ENCODE measurements at places on chromosomes 3 and 15. TPM values are rescaled to one million over a fixed set of nuclear protein-coding genes. Genes with fewer than 3 reads are reported as not detected.

DNA sequence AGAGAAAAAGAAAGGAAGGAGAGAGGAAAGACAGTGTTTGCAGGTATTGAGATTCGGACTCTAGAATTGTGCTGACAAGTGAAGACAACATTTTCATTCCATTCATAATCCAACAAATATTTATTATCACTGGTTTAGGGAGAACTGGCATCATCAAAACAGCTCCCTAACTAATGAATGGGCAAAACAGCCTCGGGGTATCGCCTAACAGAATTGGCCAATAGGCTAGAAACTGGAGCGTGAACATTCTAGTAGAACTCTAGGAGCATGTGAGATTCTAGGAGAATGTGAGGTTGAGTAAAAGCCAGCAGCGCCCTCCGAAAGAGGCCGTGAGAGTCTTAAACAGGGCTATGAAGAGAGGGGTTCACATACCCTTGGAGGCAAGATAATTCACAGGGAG is 221.8 kb upstream of the WNT5A start:
- DNase-seq: no peak

DNA sequence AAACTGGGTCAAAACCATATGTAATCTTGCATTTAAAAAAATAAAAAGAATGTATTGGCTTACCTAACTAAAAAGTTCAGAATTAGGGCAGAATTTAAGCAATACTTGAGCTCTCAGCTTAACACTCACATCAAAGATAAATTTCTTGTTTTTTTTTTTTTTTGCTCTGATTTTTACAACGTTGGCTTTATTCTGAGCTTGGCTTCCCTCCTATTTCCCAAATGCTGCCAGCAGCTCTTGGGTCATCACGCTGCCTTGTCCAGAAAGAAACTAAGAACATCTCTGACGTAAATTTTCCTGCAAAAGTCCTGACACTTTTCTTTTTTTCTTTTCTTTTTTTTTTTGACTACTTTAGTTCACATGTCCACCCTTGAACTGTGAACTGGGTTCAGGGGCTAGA is 150.6 kb upstream of the TGFBR2 start:
- peak; percentile 85 for DNase-seq

DNA sequence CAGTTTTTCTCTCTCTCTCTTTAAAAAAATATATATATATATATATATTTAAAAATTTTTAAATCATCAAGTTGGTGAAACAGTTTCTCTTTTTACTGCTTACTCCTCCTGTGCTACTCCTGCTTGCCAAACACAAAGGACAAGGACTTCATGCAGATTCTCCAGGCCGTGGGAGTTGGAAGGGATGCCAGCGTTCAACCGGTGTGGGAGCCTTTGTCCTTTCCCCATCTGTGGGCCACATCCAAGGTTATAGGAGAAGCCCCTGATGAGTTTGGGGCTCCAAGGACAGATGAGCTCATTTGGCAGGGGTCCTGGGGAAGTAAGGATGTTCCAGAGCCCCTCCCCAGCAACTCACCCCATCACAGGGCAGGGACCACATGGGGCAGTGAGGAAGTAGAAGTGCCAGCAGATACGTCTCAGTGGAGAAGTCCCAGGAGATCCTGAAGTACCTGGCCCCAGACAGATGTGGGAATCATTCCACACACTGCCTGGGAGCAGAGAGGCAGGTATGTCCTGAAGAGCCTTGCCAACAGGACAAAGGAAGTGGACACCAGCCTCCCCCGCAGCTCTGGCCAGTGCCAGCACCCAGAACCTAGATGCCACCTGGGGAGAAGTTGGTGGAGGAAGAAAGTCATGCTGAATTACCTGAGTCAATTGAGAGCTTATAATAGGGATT is 36.6 kb downstream of the CCK start:
- no peak for DNase-seq

GRCh38 chr3:16305111-16305541 is 40.1 kb downstream of the OXNAD1 start:
- no peak for DNase-seq

GRCh38 chr3:138036572-138036971 is 26.6 kb downstream of the CLDN18 start:
- DNase-seq: no peak

The PROS1 gene
- total RNA-seq: 14.6 TPM

The MESP2 gene
- not detected for total RNA-seq

The SI gene
- total RNA-seq: not detected

The SST gene
- total RNA-seq: not detected

The ISLR gene
- total RNA-seq: 215 TPM

Data from uterus (tissue), 4 donors.